ENCODE measurements at places on chromosomes 5 and 9.

DNA sequence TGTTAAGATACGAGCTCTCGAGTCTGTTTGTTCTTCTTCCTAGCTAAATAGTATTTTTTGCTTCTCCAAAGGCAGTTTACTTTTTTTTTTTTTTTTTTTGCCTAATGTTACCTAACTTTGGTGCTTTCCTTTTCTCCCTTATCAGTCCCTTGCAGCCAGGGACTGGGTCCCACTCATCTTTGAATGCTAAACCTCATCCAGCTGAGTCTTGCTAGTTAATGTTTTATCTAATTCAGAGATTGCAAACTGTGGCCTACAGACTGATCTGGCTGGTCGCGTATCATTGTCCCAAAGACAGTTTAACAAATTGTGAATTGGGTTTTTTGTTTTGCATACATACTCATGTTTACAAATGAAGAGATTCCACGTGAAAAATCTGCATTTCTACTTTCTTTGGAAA is 95.7 kb upstream of the EFNA5 start:
- DNase-seq: no peak

DNA sequence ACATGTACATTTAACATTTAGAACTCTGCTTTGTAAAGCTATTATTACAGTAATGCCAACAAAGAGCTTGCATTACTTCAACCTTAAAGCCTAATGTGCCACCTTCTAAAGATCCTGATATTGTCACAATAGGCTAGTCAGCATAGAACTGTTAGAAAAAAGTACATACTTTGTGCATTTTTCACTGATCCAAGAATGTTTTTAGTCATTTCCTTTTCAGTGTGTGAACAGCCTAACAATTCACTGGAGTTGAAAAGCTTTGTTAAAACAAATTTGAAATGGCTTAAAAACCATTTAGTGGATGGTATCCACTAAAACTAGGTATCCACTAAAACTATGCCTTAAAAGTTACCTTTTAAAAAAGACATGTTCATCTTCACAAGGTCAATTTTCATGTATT is 4.5 kb downstream of the RPS6 start:
- DNase-seq: no peak

GRCh38 chr5:9533096-9533495 is 12.8 kb downstream of the SEMA5A start:
- no peak for DNase-seq

DNA sequence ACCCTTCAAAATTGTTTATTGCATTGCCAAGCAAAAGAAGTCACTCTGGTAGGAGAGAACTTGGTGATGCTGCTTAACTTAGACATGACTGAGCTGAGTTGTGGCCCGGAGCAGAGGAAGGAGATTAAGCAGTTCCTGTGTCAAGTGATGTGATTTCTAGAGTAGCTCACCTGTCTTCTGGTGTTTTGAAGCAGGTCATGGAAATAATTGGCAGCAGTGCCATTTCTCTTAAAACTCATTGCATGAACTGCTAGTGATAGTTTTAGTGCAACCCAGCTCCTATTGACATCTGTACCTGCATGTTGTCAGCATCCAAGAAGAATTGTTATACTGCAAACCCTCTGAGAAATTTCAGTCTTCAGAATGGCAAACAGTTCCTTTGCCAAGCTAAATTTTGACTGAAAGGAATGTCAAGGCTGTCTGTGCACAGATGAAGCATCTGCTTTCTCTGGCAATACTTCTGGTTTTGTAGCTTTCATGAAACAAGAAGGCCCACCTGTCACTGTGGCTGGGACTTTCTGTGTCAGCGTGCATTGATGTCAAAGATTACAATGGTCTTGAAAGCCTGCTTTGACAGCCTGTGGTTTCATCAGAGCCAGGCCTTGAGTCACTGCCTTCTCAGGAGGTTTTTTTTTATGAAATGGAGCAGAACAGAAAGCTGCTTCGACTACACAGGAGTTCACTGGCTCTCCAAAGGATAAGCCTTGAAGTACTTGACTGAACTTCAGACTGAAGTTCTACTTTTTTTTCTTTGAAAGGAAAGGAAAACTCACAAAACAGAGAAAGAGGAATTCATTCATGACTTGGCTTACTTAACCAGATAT is 90.6 kb downstream of the RALGPS1 start:
- peak; percentile 54 for DNase-seq

GRCh38 chr9:70477146-70477745 is 62.8 kb upstream of the KLF9 start:
- DNase-seq: no peak

GRCh38 chr5:79936646-79937216 is 54.3 kb downstream of the MTX3 start:
- DNase-seq: no peak

DNA sequence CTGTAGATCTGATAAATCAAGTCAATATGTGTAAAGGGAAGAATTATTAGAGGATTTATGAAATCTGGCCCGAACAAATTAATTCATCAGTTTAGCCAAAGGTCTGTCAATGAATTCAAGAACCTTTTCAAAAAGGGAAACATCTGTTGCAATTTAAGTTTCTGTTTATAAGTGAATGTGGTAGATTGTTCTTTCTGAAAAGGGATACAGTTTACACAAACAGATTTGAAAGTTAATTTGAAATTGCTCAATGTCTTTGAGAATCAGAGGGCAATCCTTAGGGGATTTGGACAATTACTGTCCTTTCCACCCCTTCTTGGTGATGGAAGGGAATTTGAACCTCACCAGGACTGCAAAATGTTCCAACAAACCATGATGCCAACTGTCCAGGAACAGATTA is 29.7 kb upstream of the ERCC6L2 start:
- no peak for DNase-seq

Data from stromal cell of bone marrow (primary cell).